Lower leg skin (tissue), 4 donors: ENCODE measurements at places on chromosomes 5 and 9.
A peak's percentile ranks its signal among the peaks of the same experiment; 100 is the strongest.

GRCh38 chr5:136018814-136019783, 9.7 kb upstream of the TGFBI start:
- DNase-seq, result peak; percentile 85

- DNase-seq, result no peak
These were observed 202.6 kb downstream of the DCP2 start for GRCh38 chr5:113179156-113179555.

GRCh38 chr9:95729046-95729445, 146.4 kb upstream of the ERCC6L2 start:
- no peak for DNase-seq

DNA sequence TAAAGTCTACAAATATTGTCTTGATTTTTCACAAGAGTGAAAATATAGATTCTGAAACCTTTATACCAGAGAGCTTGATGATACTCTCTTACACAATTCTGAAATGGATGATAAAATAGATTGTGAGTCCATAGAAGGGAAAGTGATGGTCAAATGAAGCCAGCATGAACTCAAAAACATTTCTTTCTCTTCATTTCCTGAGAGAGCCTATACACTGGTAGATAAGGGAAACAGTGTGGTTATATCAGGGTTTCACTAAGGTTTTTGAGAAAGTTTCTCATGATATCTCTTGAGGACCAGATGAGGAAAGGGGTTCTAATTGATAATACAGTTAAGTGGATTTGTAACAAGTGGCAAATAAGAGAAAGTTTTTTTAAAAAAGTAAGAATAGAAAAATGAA, 254.1 kb downstream of the PJA2 start:
- no peak for DNase-seq

DNA sequence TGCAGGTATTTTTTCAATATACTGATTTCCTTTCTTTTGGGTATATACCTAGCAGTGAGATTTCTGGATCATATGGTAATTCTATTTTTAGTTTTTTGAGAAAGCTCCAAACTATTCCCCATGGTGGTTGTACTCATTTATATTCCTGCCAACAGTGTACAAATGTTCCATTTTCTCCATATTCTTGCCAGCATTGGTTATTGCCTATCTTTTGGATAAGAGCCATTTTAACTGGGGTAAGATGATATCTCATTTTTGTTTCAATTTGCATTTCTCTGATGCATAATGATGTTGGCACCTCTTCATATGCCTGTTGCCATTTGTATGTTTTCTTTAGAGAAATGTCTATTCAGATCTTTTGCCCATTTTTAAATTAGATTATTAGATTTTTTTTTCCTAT, 85.6 kb upstream of the FST start:
- no peak for DNase-seq

DNA sequence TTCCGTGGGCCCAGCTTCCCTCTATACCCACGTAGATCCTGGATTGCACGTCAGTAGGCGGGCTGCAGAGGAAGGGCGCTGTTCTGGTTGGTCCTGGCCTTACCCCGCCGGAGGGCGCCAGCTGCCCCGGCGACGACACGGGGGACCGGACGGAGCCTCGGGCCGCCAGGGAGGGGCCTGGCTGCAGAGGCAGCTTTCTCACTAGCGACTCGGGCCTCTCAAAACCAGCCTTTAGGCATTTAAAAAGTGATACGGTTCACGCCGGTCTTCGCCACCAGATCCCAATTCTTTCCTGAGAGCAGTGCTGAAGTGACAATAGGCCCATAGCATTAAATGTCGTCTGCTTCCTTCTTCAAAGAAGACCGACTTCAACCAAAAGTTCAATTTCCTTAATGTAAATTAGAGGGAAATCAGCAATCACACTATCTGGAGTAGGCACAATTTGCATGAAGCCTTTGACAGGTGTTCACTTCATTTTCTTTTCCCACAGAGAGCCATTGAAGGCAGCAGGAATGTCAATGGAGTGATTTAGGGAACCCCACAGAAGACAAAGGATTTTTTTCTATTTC, 17.6 kb upstream of the UBE2D2 start:
- peak; percentile 89 for DNase-seq

DNA sequence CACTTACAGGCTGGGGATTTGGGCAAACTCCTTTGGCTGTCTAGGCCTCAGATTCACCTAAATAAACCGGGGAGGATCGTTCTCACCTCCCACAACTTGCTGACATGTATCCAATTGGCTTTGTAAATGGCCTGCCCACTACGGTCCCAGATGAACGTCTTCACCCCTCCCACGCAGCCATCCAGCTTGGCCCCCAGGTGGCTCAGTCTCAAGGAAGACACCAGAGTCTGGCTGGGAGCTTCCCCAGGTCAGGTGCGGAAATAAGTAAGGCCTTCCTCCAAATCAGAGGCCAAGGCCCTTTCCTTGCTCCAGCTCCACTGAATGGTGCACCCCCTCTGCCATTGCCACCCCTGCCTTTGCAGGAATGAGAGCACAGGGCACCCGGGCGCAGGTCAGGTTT, 11.4 kb downstream of the CIZ1 start:
- DNase-seq, result no peak

DNA sequence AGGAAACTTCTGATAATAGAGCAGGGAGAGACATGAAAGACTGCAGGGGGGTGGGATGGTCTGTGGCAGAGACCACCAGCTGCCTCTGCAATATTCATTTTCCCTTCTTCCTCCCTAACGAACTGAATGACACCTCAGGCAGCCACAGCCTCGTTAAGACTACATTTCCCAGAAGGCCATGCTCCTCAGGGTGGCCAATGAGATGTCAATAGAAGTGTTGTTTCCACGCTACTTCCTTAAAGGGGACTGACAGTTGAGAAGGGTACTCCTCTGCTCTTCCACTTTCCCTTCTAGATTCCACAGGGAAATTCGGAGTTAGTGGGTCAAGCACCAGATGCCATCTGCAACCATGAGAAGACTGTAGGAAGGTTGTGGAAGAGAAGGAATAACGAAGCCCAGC, 52.0 kb upstream of the DAPK1 start:
- no peak for DNase-seq

- DNase-seq, result no peak
These were observed 74.2 kb downstream of the CDC42SE2 start for GRCh38 chr5:131338051-131338453.

GRCh38 chr5:130278136-130278535, 373.9 kb downstream of the CHSY3 start:
- DNase-seq, result no peak

DNA sequence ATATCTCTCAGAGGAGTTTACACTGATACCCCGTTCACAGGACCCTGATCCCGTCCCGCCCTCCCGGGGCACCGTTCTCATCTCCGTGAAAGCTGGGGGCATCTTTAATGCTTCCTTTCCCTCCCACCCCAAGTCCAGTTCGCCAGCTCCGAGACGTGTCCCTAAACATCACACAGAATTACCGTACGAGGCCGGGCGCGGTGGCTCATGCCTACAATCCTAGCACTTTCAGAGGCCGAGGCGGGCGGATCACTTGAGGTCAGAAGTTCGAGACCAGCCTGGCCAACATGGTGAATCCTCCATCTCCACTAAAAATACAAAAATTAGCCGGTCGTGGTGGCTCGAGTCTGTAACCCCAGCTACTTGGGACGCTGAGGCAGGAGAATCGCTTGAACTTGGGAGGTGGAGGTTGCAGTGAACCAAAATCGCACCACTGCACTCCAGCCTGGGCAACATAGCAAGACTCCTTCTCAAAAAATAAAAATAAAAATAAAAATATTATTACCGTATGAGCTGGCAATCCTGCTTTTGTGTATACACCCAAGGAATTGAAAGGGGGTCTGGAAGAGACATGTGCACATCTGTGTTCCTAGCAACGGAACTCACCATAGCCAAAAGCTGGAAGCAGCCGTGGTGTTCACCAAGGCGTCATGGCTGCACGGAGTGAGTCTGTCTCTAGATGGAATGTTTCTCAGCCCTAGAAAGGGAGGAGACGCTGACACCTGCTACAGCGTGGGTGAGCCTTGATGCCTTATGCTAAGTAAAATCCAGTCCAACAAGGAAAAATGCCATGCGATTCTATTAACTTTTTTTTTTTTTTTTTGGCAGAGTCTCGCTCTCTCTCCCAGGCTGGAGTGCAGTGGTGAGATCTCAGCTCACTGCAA, 1.2 kb upstream of the ABO start:
- no peak for DNase-seq

DNA sequence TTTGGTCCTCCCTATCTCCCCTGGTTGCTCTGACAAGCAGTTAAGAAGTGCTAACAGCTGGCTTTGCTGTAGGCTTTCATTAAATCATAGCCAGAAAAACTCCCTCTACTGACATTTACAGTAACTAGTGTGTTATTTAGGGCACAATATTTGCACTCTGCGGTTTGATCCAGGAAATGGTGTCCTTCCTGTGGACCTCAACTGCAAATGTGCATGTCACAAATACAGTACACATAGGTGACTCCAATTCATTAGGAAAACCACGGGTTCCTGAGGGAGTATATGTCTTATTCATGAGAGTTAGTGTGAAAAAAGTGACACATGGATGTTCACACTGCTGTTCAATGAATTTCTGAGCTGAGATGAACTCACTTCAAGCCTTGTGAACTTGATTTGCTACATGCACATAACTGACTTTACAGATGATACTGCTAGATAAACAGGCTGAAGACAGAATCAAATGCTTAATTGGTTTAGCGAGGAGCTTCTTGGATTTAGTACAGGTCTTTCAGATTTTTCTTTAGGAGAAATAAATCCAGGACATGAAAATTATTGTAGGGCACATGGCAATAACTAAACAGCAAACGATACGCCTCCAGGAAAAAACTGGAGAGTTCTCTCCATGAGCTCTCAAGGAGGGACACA, 281.5 kb downstream of the EFNA5 start:
- DNase-seq, result no peak

DNA sequence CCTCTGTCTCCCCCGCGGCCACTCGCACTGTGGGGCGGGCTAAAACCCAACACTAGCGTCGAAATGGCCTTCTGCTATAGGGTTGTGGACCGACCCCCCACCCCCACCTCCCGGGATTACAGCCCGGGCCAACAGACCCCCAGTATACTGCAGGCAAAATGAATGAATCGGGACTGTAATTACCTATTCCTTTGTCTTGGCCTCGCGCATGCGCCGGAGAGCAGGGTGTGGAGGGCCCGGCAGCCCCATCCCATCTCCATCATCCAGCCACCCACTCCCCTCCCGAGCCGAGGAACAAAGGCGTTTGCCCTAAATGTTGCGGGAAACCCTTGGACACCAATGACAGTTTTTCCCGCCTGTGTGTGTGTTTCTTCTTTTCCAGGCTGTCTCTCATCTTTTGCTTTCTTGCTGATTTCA, 1.6 kb downstream of the BASP1 start:
- no peak for DNase-seq

DNA sequence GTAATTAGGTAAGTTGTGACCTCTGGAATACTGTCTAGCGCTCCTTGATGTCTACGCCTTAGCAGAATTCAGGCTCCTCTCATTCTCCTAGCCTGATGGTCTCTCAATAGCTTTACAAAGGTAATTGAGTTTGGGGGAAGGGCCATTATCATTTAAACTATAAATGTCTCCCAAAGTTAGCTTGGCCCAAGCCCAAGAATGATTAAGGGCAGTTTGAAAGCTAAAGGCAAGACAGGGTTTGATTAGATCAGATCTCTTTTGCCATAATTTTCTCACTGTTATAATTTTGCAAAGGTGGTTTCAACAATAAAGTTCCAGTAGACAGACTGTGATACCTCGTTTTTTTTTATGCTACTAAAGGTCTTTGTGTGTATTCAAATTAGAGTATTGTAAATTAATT, 3.7 kb upstream of the SLC30A5 start:
- DNase-seq, result no peak

- DNase-seq, result no peak
These were observed 11.8 kb downstream of the ELAVL2 start for GRCh38 chr9:23814243-23814642.
